ENCODE measurements at places on chromosomes 1 and 21.

GRCh38 chr1:86159800-86160199 lies 3.2 kb upstream of the COL24A1 start:
- DNase-seq: no peak

DNA sequence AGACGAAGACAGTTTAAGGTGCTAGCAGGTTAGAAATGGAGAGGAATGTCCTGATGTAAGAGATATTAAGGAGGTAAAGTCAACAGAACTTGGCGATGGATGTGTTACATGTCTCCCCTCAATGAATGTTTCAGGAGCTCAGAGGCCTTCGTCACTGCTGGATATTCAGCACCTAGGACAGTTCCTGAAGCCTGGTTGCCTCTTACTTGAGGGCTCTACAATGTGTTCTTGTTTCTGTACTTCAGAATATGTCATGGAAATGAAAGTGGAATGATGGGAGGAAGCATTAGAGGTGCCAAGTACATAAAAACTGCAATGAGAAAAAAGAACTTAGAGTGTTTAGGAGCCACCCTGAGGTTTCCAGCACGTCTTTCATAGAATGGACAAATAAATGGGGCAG lies 17.7 kb downstream of the TNR start:
- DNase-seq: no peak

- DNase-seq: no peak
Measured at GRCh38 chr21:38925923-38926322, 120.2 kb downstream of the ETS2 start.

- peak; percentile 58 for DNase-seq
Measured at GRCh38 chr1:155976913-155977689, 1.2 kb downstream of the ARHGEF2 start.

GRCh38 chr1:66335859-66336640 lies 197.9 kb upstream of the SGIP1 start:
- peak; percentile 77 for DNase-seq

DNA sequence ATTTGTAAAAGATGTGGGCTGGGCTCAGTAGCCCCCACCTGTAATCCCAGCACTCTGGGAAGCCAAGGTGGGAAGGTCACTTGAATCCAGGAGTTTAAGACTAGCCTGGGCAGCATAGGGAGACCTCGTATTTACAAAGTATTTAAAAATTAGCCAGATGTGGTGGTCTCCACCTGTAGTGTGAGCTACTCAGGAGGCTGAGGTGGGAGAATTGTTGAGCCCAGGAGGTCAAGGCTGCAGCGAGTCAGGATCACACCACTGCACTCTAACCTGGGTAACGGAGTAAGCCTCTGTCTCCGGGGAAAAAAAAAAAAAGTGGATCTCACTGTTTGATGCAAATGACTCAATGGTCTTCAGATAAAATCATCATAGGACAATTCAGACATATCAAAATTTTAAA lies 77.5 kb upstream of the RBM34 start:
- DNase-seq: no peak

DNA sequence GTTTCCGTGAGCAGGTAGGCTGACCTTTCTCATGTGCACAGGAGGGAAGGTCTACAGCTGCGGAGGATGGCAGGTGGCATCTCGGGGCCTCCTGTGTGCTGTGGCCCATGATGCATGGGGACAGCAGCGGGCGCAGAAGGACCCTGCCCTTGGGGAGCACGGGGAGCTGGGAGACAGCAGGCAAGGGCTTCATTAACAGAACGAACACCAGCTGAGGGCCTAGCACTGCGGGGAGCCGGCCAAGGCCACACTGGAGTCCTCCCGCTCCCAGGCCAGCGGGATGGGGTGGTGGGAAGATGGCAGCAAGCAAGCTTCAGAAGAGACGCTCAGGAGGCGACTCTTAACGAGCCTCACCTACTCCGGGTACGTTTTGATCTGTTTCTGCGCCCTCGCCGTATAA lies 66.6 kb downstream of the SCCPDH start:
- no peak for DNase-seq

DNA sequence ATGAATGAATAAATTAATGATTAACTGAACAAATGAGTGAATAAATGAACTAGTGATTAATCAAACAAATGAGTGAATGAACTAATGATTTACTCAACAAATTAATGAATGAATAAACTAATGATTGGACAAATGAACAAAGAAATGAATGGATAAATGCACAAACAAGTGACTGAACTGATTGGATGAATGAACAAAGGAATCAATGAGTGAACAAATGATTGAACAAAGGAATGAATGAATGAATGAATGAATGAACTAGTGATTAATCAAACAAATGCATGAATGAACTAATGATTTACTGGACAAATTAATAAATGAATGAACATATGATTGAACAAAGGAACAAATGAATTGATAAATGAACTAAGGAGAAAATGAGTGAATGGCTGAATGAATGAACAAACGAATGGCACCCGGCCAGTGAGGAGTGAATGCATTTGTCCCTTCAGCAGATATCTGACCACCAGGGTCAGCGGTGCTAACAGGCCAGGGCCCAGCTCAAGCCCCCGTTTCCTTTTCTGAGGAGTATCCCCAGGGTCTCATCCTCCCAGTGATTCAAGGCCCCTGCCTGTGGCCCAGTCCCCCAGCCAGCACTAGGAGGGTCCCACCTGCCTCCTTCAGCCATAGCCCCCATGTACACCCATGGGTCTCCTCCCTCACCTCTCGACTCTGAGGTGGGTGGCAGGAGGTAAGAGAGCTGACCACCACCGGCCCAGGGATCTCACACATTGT lies 49.9 kb downstream of the WNT9A start:
- peak; percentile 18 for DNase-seq

DNA sequence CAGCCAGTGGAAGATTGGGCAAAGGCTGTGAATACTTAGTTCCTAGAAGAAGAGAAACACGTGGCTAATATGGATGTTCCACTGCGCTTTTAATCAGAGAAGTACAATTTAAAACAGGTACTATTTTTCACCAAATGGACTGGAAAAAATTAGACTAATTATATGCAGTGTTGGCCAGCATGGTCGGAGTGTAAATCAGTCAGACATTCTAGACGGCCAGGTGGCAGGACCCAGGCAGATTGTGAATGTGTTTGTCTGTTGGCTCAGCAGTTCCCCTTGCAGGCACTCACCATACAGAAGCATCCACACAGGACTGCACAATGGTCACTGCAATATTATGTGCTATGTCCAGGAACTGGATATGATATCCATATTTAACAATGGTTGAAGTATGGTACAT lies 23.9 kb upstream of the SLC25A34 start:
- DNase-seq: no peak

DNA sequence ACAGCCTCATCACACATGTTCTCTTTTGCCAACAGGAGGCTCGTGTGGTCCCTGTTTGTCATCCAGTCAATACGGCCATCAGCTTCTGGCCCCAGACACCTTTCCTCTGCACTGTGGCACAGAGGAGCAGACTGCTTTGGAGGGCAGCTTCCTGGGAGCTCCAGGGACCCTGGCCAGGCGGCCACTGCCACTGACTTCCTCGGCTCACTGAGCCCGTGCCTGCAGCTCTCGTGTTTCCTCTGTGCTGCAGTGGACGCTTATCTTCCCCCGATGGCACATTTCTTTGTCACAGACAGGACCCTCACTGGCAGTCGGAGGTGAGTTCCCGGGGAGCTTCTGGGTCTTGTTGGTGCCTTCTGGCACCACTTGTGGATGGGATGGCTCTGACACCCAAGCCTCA lies 67.0 kb upstream of the DIRAS3 start:
- no peak for DNase-seq

DNA sequence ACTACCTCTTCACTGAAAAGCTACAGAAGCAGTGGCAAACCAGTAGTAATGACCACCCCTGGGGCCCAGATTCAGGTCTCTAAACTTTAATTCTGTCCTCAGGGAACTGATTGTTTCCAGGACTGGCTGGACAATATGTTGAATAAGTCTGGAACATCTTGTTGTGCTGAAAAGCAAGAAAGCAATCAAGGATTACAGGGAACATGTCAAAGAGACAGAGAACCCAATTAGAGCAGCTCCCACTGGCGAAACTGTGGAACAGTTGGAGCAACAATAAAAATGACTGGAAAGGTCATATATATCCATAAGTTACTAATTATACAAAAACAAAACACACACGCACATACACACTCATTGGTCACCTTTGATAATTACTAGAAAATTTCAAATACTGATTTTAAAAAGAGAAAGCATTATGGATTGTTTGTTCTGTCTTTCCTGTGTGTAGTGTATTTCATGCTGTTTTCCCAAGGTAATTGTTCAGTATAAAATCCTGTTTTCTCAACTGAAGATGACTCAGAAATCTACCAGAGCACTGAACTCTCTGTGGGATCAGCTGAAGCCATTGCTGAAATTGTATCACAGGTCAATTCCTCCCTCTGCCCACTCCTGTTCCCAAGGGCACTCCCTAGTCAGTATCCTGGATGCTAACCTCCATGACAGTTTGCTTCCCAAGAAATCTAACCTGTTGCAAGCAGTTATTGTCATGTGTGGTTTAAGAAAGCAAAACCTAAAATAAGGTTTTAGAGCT lies 83.6 kb upstream of the RGS1 start:
- no peak for DNase-seq

GRCh38 chr1:215457213-215457612 lies 109.9 kb upstream of the KCTD3 start:
- no peak for DNase-seq

DNA sequence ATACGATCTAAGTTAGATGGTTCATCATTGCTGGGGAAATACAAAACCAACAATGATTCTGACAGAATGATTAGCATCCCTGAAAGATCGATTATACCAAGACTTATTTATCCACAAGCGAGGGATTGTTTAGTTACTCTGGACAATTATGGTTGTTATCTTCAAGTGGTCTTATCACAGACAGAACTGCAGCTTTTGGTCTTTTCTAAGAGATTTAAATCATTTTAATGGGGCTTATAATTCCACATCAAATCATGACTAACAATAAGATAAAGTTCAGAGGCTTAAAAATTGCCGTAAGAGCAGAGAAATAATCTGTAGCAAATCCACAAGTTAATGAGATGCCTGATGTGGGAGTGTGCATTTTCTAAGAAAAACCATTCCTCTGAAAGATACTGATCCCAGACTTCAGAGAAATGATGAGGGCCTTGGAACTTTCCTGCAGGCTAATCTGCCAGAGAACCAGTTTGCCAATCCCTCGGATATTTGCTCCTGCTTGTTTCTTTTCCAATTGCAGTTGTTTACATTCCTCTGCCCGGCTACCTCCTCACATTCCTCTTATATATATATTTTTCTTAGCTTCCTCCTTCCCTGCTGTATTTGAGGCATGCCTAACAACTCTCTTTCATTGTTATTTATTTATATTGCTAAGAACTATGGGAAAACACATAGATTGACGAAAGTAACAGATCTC lies 134.8 kb downstream of the BACH1 start:
- DNase-seq: no peak

DNA sequence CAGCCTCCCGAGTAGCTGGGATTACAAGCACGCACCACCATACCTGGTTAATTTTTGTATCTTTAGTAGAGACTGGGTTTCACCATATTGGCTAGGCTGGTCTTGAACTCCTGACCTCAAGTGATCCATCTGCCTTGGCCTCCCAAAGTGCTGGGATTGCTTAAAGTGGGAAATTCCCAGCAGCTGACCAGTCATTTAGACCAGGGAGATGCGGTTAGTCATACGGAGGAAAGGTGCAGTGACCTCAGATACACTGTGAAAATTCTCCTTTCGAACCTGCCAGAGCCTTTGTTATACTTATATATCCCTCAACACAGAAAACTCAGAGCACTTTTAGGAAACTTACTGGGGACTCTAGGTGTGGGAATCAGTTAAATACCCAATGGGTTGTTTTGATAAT lies 39.6 kb downstream of the MAP10 start:
- DNase-seq: no peak

- no peak for DNase-seq
Measured at GRCh38 chr1:180917306-180918065, 4.8 kb downstream of the KIAA1614 start.

DNA sequence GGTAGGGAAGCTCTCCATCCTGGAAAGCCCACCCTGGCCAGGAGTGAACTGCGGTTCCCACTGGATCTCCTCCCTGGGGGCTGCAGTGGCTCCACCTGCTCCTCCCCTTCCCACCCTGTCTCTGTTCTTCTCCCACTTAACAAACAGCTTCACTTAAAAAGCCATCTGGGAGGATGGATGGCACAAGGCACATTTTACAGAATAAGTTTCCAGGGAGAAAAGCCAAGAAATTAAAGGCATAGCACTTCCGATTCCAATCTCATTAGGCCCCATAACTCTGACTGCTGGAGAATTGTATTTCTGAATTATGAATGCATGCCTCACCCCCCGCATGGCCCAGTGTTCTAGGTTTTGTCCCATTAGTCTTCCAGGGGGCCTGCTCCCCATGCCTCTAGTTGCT lies 718.3 kb downstream of the PTPRU start:
- no peak for DNase-seq

GRCh38 chr1:5889901-5890300 lies 102.3 kb downstream of the NPHP4 start:
- no peak for DNase-seq

GRCh38 chr1:104987210-104987609 lies 1237.5 kb downstream of the AMY1C start:
- DNase-seq: no peak

- no peak for DNase-seq
Measured at GRCh38 chr1:166870584-166870983, 5.5 kb downstream of the TADA1 start.

GRCh38 chr21:31399591-31399990 lies 55.5 kb upstream of the TIAM1 start:
- no peak for DNase-seq

DNA sequence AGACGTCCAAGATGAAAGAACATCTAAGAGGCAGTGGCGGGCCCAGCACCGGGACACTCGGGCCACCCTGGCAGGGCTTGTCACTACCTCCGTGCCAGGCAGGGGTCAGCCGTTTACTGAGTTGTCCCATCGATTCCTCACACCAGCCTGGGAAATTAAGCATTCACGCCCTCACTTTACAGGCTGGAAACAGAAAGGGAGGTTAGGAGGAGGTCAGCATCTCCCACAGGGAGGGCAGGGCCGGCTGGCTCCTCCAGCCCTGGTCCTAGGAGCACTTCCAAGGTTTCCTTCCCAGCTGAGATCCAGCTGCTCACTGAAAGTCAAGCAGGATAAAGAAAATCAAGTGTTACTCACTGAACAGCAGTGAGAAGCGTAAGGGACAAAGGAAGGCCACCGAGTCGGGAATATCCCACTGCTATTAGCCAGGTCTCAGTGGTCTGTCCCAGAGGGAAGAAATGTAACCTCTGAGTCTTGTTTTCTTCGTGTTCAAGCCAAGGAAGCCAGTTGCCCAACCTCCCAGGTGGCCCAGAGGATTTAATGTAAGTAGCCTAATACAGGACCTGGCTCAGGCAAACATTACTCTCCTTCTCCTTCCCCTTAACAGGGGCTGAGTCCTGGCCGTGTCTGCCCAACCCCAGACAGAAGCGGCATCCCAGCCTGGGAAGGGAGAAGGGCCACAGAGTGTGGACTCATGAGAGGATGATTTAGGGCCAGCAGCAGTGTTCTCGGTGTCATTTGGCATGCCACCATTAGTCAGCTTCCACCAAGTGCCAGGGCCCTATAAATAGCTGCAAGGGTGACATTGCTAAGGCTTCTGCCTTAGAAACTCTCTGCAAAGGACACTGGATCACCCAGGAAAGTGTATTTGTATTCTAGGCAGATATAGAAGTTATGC lies 203.1 kb upstream of the GALNT2 start:
- DNase-seq: no peak

GRCh38 chr21:25541042-25541441 lies 66.2 kb downstream of the MRPL39 start:
- no peak for DNase-seq
